Gastroesophageal sphincter (tissue), 4 donors: ENCODE measurements at places on chromosomes 16 and 17. TPM values are rescaled to one million over a fixed set of nuclear protein-coding genes. Genes with fewer than 3 reads are reported as not detected.

DNA sequence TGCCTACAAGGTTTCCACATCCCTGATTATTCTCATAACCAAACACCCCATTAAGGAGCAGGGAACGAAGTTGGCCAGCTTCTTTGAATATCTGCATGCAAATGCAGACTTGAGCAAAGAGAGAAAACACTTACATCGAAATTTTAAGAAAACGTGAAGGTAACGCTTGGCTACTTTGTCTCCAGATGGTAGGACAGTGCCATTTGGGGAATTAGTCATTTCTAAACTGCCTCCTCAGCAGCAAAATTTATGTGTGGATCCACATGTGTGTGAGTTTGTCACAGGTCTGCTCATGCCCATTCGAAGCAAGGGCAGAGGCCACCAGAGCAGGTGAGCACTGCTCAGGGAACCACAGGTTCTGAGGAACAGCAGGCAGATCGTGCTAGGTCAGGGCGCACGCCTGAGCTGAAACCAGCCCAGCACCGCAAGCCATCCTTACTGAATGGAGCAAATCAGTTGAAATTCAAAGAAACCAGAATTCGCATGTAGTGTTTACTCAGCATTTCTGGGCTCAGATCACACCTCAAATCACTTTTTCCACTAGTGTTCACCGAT lies 80.1 kb downstream of the SOCS1 start:
- ATAC-seq: no peak

DNA sequence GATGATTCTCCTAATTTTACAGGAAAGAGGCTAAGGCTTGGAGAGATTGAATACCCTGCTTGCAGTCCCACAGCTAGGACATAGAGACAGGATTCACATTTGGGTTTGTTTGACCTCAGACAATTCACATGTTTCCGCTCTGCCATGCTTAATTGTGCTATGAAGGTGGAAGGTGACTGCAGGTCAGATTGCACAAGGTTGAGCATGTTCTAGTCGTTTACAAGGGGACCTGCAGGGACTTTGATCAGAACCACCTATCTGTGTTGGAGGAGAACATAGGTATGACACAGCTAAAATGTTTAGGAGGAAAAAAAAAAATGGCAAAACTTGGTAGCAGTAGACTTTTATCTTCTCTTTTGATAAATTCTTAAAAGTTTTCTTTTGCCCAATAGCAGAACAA lies 4.9 kb upstream of the ANKFN1 start:
- no peak for ATAC-seq

GRCh38 chr16:70652322-70652721 lies 6.0 kb downstream of the IL34 start:
- ATAC-seq: no peak

- ATAC-seq: no peak
Measured at GRCh38 chr16:49353680-49354079, 19.9 kb upstream of the C16orf78 start.

C17orf50 gene
- not detected for total RNA-seq

SLC16A13 gene
- not detected for total RNA-seq
